D341Med (cell line): ENCODE measurements at places on chromosomes 7 and 10.
A peak's percentile ranks its signal among the peaks of the same experiment; 100 is the strongest.

DNA sequence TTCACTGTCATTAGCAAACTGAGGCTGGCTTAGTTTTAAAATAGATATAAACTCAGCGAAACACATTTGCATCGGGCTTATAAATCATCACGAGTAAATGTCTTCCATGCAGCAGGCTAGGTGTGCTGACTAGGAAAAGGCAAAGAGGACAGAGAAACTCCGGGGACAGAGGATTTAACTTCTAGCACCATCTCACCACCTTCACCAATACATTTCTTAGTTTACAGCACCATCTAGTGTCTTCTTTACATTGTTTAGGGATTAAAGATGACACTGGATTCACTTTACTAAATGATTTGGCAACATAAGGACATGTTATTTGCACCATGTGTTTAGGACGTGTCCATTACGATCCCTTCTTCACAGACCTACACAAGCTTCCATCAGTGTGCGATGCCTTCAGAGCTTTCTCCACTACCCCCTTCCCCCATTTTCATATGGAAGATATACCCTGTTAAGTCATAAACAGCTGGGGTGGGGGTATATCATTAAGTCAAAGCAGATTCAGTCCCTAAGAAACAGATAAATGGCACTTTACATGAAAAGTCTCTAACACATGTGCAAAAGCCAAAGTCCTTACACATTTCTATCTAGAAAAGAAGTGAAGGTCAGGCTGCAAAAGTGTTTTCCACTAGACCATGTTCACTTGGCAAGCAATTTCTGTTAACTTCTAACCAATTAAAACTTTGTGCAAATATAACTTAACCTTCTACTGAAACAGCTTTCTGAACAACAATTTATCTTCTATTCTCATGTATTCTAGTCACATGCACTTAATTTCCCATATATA is 103.3 kb downstream of the GRB10 start:
- peak; percentile 57 for DNase-seq

- DNase-seq: no peak
These were observed 2.4 kb upstream of the C7orf33 start for GRCh38 chr7:148588168-148588567.

DNA sequence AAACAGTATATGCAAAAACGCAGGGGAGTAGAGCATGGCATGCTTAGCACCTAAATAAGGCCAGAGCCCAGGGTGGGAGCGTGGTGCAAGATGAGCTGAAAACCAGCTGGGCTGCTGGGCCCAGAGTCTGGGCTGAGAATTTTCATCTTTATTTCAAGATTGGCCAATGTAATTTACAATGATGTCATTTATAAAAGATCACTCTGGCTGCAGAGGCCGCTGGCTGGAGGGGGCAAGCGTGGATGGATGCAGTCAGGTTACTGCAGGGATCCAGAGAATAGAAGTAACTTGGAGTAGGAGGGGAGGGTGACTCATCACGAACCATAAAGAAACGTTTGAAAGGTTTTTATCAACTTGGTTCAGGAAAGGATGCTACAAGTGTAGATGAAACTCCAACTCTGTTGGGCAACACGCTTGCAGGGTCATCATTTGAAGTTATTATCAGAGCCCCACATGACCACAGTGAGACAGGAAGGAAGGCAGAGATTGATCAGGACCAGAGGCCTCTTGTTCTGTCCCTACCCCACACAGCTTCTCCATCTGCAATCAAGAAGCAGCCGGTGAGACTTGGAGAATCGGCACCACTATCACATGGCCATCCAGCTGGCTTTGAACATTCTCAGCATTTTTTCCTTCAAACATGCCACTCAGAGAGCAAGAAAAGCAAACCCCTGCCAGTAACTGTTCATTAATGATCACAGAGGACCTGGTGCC is 49.2 kb downstream of the ODAD2 start:
- DNase-seq: no peak

DNA sequence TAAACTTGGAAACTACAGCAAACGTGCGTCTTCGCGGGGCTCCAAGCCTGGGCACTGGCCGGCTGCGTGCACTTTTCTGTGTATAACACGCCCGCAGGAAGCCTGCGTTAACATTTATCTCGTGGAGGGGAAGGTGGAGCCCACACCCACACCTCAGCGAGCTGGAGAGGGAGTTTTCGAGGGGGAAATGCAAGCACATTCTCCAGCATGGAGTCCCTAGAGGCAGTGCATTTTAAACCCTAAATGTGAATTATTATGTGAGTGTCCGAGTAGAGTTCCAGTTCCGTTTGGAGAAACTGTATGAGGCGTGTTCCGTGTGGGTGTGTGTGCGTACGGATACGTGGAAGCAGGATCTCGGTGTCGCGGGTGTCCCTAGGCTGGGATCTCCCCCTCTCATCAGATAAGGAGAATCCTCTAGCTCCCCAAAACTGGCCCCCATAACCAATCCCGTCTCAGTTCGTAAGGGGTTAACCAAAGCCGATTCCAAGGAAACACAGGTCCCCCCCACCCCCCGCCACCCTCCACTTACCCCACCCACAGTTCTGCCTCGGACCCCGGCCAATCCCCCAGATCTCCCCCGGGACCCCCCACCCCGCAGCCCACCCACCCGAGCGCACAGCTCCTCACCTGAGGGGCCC is 403 bp downstream of the CDK6 start:
- DNase-seq: no peak

GRCh38 chr7:33107136-33108066 is 1.8 kb downstream of the RP9 start:
- DNase-seq: peak; percentile 61

DNA sequence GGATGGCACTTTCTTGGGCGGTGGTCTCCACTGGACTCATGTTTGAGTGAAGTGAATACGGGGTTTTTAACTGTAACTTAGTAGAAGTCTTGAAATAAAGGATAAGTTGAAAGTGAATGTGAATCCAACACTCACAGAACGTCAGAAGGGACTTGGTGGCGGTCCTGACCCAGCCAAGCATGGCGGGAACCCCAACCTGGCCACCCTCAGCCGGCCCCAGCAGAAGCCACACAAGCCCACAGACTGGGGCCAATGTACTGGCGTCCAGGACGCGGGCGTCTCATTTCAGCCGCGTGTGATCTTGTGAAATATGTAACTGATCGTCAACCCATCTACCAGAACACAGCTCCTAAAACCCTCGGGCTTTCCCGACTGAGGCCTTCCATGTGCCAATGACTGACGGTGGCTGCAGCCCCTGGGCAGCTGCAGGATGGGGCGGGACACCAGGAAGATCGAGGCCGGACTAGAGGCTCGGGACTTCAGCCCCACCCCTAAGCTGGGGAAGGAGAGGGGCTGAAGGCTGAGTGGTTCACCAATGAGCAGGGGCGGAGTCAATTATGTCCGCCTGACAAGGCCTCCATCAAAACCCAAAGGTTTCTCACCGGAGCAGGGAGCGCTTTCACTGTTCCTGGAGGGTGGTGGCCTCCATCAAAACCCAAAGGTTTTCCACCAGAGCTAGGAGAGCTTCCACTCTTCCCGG is 161.5 kb downstream of the MAD1L1 start:
- no peak for DNase-seq

- no peak for DNase-seq
These were observed 483.8 kb downstream of the TFEC start for GRCh38 chr7:115546790-115547189.

DNA sequence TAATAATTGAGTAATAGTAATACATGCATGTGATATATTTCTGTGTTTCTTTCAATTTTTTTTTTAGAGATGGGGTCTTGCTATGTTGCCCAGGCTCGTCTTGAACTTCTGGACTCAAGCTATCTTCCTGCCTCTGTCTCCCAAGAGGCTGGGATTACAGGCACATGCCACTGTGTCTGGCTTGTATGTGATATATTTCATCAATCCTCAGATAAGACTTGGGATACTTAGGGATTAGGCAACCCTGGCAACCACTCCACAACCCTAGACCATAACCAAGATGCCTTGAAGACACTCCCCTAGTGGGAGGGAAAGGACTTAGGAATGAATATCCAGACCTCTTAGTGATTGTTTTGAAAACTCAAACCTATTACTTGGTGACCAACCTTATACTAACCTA is 154.8 kb downstream of the CCDC3 start:
- DNase-seq: no peak

- no peak for DNase-seq
These were observed 83.7 kb downstream of the KIF20B start for GRCh38 chr10:89785095-89785494.

- no peak for DNase-seq
These were observed 43.9 kb downstream of the MRPS24 start for GRCh38 chr7:43825391-43825808.

GRCh38 chr7:95963446-95963990 is 191.2 kb downstream of the DYNC1I1 start:
- no peak for DNase-seq

DNA sequence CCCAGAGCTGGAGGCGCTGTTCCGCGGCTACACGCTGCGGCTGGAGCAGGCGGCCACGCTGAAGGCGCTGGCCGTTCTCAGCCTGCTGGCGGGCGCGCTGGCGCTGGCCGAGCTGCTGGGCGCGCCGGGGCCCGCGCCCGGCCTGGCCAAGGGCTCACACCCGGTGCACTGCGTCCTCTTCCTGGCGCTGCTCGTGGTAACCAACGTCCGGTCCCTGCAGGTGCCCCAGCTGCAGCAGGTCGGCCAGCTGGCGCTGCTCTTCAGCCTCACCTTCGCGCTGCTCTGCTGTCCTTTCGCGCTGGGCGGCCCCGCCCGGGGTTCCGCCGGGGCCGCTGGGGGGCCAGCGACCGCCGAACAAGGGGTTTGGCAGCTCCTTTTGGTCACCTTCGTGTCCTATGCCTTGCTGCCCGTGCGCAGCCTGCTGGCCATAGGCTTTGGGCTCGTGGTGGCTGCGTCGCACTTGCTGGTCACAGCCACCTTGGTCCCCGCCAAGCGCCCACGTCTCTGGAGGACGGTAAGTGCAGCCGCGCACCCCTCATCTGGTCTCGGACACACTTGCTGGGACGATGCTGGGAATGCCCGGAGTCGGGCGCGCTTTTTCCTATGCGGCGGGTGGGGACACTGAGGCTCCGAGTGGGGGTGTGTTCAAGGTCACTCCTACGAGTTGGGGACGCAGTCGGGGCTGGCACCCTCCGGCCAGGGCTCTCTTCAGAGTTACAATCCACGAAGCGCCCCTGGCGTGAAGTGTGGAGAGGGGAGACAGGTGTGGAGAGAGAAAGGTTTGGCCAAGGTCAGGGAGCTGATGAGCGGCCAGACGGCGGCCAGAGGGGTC is 717 bp downstream of the ADCY1 start:
- DNase-seq: no peak

DNA sequence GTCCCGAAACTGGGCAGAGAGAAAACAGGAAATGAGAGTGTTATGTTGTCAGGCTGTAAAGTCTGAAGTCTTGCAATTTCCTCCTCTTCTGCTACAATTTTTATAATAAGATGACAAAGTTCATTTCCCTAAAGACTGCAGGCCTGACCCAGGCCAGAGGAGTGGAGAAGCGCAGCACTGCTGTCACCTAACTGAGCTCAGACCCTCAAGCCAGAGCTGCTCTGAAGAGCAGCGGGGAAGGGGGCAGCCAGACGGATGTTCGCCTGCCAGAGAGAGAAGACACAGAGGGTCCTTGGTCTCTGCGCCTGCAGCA is 12.6 kb upstream of the AOAH start:
- DNase-seq: no peak

DNA sequence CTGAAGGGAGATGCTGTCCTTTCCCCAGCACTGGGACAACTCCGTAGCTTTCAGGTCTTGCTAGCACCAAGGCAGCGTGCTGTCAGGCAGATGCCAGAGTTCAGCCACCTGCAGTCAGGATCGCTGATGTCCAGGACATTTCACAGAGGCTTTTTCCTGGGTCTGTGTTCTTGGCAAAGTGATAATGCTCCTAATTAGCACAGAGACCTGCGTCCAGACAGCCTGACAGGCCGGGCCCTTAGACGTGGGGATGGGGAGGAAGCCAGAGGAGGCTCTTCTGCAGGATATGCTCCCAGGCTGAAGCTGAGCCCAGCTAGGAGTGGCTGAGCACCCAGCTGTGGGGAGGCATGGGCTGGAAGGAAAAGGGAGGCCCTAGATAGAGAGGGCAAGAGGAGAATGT is 82.5 kb upstream of the TBX20 start:
- DNase-seq: no peak

- DNase-seq: no peak
These were observed 80.8 kb downstream of the CYP26A1 start for GRCh38 chr10:93154531-93154930.

DNA sequence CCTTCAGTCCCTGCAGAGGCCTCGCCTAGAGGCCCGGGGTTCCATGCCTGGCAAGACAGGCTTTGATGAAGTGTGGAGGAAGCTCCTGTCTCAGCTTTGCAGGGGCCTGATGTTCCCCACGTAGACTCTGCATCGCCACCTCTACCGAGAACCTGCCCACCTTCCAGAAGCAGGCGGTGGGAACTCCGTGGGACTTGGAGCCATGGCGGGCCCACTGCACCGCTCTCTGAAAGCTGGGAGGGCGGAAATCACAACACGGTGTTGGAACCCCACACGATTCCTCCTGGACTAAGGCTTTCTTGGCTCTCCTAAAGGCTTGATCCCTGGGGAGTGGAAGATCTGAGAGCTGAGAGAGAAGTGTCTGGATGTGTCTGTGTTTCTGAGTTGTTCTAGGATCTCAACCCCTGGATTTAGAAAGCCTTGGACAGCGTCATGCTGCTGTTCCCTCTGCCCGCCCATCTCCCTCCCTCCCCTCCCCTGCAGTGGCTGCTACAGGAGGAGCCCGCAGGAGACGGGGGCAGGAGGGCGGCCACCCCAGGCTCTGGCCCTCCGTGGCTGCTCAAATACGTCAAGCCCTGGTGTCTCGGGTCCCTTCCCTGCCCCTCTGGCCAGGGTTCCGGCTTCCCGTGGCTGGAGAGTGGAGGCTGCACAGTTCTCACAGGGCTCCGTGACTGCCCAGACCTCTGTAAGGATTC is 79.7 kb downstream of the VIPR2 start:
- no peak for DNase-seq

GRCh38 chr10:114575417-114576131 is 82.5 kb downstream of the ABLIM1 start:
- no peak for DNase-seq

GRCh38 chr10:75462865-75463264 is 31.4 kb downstream of the LRMDA start:
- no peak for DNase-seq

DNA sequence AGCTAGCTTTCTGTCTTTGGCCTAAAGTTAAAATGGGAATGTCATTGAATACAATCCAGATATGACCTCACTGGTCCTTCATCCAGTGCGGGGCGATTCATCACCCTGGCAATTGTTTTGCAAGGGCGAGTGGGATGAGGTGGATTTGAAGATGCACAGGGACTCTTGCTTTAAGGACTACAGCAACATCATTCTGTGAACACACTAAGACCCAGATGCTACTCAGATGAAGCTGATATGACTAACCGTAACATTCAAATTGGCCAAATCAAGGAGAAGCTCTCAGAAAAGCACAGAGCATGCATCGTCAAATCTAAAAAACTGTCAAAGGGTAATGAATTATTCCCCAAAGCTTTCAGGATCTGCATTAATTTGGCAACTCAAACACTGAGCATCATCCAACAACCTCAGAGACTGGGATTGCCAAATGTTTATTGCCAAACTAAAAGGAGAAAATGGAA is 12.8 kb downstream of the CPA1 start:
- DNase-seq: no peak
